ENCODE measurements at places on chromosomes 6 and 20. TPM values are rescaled to one million over a fixed set of nuclear protein-coding genes. Genes with fewer than 3 reads are reported as not detected.

Gene LAMP5
- not detected for total RNA-seq

Gene LY6G6F
- total RNA-seq, result not detected

Gene DYNLT2
- 1.5 TPM for total RNA-seq

- DNase-seq, result no peak
Observed at GRCh38 chr20:3313683-3314065, 74.7 kb upstream of the SLC4A11 start.

DNA sequence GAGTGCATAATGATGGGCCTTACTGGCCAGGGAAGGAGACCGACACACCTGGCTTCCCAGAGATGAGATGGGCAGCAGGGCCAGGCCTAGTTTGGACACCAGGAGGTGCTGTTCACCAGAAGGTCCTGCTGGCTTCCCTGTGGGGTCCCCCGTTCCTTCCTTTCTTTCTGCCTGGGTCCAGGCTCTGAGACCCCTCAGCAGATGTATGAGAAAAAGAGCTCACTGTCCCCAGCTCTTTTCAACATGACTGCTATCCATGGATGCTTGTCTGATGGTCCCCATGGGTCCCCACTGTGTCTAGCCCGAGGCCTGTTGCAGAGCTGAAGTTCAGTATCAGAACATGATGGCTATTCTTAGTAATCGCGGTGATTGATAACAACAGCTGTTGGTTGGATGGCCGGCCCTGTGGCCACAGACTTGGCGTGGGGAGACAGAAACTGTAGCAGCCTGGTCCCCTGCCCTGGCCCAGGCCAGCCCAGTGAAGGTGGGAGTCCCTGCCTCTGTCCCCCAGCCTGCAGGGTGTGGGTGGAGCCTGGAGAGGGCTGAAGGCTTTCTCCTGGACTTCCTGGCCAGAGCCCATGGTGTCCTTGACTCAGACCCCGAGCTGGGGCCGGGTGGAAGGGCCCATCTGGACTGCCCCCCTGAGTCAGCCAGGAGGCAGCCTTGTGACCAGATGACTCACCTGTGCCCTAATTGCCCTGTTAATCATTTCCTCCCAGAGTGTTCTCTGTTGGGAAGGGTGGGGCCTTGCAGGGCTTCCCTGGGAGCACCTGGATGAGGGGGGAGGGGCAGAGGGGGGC, 9.9 kb upstream of the BAK1 start:
- peak; percentile 87 for DNase-seq

- DNase-seq, result no peak
Observed at GRCh38 chr20:13341737-13342393, 120.8 kb downstream of the ISM1 start.

GRCh38 chr6:4074478-4075235, 4.3 kb downstream of the FAM217A start:
- no peak for DNase-seq

DNA sequence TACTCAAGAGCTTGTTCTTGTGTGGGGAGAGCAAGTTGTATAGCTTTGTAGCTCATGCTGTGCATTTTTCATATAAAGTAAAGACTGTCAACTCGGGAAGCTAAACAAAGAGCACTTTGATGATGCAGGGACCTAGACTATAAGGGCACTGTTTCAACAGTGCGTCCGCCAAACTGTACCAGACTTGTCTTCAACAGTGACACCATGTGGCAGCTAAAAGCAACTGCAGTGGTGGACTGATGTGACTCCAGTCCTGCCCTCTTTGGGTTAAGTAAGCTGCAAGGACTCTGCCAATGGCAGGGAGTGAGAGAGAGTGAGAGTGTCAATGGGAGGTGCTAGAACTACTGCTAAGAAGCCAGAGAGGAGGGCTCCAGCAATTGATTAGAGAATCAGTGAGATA, 48.1 kb upstream of the MC3R start:
- DNase-seq, result peak; percentile 26

- no peak for DNase-seq
Observed at GRCh38 chr20:64108731-64109681, 1.6 kb upstream of the NPBWR2 start.

- DNase-seq, result no peak
Observed at GRCh38 chr6:138182939-138183789, 21.4 kb downstream of the ARFGEF3 start.

Data from HCT116 (cell line).